ENCODE measurements at places on chromosomes 7 and 10.

DNA sequence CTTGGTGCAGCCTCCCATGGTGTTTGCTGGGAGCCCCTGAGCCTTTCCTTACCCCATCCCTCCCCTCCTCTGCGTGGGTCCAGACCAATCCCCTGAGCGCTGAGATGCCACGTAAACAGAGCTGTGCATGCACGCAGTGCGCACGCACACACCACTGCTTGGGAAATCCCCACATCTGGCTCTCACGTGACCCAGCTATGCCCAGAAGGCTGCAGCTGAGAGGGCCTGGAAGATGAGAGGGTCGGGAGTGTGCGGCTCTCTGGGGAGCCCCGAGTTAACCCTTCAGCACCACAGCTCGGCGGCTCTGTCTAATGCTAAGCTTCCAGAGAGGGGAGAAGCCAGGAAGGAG is 177.2 kb downstream of the SH3PXD2A start:
- DNase-seq, result peak; percentile 77

DNA sequence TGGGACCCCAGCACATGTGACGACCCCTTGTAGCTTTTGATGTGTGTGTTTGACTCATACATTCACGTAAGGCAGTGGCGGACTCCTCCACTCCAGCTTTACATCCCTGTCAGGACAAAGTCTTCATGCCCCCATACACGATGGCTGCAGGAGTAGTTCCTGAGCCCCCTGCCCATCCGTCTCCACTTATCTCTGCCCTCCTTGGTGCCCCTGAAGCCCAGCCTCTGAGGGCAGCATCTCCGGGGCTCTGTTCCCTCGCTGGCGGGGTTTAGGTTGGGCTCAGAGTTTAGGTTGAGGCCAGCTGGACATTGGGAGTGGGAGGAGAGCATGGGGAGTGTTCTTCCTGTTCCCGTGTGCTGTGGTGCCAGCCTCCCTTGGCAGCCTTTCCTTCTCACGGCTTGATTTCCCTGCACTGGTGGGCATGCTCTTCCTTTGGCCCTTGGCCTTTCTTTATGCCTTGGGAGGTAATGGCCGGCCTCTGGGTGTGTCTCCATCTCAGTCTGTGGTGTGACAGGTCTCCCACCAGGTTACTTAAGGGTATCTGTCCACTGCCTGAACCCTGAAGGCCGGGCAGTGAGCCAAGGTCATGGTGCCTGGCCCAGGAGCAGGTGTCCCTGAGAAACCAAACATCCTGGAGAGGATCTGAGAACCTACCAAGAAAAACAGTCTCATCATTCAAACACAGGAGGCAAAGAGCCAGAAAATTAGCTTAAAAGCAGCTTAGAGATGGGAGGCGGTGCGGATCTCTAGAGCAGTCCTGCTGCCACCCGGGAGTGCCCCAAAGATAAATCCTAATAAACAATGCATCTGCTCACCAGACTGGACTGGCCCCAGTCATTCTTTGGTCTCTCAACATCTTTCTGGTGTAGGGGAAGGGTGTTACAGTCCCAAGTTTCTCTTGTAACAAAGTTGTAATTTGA is 85.5 kb downstream of the GLRX3 start:
- no peak for DNase-seq

DNA sequence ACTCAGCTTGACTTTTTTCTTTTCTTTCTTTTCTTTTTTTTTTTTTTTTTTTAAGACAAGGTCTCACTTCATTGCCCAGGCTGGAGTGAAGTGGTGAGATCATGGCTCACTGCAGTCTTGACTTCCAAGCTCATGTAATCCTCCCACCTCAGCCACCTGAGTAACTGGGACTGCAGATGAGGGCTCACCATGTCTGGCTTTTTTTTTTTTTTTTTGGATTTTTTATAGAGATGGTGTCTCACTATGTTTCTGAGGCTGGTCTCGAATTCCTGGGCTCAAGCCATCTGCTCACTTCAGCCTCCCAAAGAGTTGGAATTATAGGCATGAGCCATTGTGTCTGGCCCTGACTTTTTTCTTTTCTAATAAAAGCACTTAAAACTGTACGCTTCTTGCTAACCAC is 358.2 kb upstream of the IGFBP3 start:
- DNase-seq, result no peak

- DNase-seq, result no peak
Observed at GRCh38 chr10:13338390-13339110, 9.5 kb downstream of the SEPHS1 start.

DNA sequence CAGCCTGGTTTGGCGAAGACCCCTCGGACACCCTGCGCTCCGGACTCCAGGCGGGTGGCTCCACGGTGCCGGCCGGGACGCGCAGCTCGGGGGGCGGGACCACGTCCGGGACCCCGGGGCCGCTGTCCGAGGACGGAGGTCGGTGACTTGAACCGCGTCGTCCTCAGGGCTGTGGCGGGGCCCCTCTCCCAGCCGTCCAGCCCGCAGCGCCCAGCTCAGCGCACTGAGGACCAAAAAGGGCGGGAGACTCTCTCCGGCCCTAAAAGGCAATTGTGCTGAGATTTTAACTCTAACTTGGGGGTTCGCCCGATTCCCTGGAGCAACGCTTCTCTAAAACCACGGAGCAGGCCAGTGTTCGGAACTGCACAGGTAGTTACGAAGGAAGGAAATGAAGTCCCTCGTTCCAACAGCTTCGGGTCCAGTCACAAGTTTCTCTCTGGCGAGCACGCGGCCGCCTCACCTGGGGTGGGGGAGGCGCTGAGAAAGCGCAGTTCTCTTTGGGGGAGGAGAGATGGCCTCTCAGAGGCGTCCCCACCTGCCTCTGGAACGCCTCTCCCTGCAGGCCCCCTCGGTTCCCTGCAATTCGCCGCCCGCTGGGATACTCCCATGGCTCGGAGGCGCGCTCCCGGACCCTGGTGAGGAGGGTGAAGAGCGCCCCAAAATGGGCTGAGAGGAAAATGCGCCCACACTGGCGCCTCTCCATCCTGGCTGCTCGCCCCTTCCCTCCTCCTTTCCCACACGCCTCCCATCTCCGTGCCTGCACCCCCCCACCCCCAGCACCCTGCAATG is 352.7 kb downstream of the DNAJB6 start:
- no peak for DNase-seq

GRCh38 chr7:71961283-71961682 is 450.9 kb downstream of the CALN1 start:
- no peak for DNase-seq

GRCh38 chr7:104855861-104856260 is 158.1 kb upstream of the KMT2E start:
- no peak for DNase-seq

DNA sequence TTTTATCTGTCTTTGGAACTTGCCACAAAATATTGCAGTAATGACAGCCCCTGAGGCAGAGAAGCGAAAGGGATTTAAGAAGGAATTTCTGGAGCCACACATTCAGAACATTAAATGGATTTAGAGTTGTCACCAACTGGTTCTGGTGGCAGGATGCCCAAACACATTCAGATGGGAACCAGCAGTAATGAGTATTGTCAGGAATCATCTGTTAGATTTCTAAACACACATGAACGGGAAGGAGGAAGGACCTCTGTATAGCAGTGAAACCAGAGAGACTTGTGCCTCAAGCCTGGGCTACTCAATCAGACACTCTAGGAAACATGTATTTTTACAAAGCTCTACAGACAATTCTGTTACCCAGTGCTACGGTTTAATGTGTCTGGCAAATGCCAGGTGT is 103.8 kb upstream of the CCNY start:
- no peak for DNase-seq

GRCh38 chr10:1301143-1301542 is 245.0 kb downstream of the WDR37 start:
- DNase-seq, result no peak

- DNase-seq, result no peak
Observed at GRCh38 chr10:1475098-1475591, 262.2 kb downstream of the ADARB2 start.

DNA sequence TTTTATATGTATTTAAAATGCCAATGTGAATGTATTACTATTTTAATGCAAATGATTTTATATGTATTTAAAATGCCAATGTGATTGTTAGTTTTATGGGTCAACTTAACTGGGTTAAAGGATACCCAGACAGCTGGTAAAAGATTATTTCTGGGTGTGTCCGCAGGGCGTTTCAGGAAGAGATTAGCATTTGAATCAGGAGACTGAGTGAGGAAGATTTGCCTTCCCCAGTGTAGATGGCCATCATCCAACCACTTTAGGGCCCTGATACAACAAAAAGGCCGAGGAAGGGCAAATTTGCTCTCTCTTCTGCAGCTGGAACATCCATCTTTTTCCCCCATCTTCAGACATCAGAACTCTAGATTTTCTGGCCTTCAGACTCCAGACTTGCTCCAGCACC is 116.2 kb downstream of the BAMBI start:
- no peak for DNase-seq

DNA sequence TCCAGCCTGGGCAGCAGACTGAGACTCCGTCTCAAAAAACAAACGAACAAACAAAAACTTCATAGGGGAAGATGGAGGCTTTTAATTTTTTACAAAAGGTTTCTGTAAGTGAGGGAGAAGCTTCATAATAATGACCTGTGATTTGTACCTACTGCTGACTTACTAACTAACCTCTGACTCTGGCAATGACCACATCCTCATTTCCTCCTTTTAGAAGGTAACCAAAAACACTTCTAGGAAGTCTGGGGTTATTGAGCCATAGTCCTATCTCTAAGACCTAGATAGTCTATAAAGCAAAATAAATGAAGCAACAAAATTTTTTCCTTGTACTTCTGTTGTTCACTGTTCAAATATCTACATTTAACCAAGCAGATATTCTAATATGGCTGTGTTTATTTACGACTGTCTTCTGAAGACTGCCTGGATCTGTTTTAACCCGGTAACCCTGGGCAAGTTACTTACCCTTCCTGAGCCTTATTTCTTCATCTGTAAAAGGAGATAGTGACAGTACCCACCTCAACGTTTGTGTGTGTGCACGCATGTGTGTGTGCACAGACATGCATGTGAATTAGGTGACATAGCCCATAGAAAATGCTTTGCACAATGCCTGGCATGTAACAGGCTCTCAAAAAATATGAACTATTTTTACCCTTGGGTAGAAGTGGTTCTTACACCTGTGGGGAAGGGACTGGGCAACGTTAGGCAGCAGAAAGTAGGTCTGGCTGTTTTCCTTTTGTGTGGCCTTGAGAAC is 30.8 kb upstream of the SMNDC1 start:
- no peak for DNase-seq

- DNase-seq, result peak; percentile 18
Observed at GRCh38 chr7:141071260-141071854, 2.5 kb upstream of the TMEM178B start.

DNA sequence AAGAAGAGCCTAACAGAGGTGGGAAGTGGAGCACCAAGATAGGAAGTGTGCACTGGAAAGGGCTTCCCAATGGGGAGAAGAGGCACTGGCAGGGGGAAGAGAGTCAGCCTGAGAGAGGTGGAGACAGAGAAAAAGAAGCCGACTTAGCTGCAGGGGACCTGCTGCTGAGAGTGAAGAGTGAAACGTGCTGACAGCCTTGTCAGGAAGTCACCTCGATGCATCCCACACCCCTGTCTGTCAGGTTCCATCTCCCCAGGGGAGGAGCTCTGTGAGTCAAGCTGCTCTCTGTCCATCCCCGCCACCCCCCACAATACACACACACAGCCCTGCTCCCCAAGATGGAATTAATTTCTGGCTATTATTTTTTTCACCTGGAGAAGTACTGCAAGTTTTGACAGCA is 14.0 kb downstream of the KAZALD1 start:
- DNase-seq, result no peak

DNA sequence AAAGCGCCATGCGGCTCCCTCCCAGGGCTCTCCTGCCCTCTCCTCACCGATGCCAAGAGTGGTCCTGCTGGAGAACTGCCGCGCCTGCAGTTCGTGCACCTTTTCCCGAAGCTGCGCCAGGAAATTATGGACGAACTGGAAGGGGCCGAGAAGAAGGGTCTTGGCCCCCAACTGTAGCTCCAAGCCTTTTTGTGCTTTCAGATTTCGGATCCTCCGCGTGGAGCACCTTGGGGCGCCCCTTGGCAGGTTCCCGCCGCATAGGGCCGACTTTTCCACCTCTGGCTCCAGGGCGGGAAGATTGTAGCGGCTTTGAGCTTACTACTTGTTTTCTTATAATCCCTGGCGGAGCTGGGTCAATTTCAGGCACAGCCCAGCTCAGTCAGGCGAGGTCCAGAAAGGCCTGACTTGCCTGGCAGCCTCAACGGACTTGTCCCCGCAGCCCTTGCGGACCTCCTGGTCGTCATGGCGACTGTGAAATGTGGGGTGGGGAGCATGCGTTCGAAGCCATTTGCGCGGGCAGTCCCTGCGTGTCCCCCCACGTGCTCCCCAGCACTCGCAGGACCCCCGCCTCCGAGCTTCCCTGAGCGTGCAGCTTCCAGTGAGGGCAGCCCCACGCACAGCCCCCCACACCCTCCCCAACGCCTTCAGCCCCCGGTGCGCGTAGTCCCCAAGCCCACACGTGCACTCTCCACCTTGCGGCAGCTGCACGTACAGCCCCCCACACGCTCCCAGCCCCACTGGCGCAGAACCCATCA is 129.9 kb downstream of the KBTBD2 start:
- DNase-seq, result no peak

GRCh38 chr10:6416892-6417512 is 163.1 kb downstream of the PRKCQ start:
- no peak for DNase-seq

GRCh38 chr7:41053820-41054219 is 649.1 kb downstream of the INHBA start:
- DNase-seq, result no peak
